NCI-H524 (cell line): ENCODE measurements at places on chromosomes 1 and 21.

- no peak for DNase-seq
Observed at GRCh38 chr21:43873673-43874072, 8.7 kb downstream of the AGPAT3 start.

DNA sequence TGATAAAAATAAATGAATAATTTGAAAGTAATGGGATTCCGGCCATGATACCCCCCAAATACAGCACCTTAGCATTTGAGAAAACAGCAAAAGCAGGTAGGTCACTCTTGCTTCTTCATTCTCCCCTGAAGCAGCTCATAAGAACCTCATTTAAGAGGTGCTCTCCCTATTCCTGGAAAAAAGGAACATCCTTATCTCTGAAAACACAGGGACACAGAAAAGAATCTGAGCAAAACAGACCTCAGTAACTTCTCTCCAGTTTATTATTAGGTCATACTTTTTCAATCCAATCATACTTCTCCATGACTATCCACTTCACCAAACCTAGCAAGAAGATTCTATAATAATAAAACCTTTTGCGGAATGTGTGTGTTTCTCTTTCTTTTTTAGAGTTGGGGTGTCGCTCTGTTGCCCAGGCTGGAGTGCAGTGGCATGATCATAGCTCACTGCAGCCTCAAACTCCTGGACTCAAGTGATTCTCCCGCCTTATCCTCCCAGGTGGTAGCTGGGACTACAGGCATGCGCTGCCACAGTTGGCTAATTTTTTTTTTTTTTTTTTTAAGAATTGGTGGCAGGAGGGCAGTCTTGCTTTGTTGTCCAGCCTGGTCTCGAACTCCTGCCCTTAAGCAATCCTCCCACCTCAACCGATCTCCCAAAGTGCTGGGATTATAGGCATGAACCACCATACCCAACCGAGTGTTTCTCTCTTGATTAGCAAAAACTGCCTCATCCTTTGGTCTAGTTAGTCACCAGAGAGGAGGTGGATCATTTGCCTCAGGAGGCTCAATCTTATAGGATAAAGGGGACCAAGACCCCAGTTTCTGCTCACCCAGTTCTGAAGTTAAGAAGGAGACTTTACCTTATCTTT lies 10.6 kb upstream of the TRIM33 start:
- DNase-seq, result no peak

- no peak for DNase-seq
Observed at GRCh38 chr1:71693581-71693980, 588.8 kb downstream of the NEGR1 start.

DNA sequence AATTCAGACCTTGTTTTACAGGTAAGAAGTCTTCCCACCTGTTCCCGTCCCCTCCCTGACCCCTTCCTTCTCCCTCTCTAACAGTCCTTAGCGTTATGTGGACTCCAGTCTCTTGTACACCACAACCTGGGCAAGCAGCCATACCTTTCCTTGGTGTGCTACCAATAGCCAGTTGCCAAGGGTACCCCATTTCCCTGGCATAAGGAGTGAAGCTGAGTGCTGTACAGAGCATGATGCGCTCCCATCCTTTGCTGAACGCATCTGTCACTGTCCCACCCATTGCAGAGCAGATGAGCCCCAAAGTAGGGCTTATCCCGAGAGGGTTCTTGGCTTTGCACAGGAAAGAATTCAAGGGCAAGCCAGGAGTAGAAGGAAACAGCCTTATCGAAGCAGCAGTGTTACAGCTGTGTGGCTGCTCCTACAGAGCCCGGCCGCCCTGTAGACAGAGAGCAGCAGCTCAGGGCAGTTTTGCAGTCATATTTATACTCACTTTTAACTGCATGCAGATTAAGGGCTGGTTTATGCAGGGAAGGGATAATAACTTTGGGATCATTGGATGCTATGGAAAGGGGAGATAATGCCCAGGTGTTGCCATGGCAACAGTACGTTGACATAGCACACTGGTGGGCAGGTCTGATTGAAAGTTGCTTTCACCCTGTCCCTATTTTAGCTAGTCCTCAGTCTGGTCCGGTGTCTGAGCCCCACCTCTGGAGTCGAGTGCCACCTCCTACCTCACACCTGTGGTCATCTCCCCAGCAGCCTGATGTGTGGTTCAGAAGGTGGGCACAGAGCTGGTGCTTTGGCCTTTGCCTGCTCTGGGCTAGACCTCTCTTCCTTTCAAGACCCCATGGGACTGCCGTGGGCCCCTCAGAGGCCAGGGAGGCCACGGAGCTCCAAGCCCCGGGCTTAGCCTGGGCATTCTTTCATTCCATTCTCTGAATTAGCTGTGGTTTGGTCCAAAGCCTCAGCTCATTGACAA lies 5.1 kb downstream of the FHAD1 start:
- DNase-seq, result no peak

DNA sequence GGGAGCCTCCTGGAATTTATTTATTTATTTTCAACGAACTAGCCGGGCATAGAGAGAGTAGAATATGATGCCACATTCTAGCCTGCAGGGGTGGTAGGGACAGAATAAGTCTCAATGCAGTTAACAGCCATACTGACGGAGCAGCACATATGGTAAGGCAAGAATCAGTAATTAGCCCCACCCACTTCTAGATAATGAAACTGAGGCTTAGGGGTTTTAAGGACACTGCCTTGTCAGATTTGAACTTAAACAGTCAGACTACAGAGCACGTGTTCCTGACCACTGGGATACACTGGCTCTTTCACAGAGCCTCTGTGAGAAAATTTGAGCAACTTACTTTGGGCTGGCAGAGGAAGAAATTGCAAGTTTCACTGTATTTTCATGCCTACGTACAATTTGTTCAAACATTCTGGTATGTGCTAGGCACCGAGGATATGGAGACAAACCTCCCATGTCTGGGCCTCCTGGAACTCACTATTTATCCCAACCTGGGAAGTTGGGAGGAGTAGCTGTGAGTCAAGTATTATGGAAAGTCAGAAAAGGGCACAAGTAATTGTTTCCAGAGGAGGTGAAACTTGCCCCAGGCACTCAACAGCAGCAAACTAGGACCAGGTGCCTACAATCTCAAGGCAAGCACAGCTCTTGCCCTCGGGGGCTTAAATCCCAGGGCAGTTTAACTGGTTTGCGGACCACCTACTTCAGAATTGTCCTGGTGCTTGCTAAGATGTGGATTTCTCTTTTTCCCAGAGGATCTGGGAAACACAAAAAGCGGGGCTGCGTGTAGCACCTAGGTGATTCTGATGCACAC lies 1.6 kb upstream of the CLIC4 start:
- peak; percentile 84 for DNase-seq

DNA sequence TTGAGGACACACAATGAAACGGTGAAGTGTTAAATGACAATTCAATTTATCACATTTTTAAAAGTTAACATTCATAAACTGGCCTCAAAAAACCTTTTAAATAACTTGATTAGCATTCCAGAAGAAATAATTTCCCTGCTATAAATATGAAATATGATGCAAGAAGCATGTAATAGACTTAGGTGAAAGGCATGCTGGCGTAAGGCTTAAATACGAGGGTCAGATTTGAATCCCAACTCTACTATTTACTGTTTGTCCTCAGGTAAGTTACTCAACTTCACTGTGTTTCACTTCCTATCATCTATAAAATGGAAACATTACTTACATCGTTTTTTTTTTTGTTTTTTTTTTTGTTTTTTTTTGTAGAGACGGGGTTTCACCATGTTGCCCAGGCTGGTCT lies 40.8 kb downstream of the EPRS1 start:
- no peak for DNase-seq

GRCh38 chr1:38152351-38153065 lies 105.9 kb upstream of the POU3F1 start:
- DNase-seq, result peak; percentile 65
